ENCODE measurements at places on chromosomes 6 and 20.

DNA sequence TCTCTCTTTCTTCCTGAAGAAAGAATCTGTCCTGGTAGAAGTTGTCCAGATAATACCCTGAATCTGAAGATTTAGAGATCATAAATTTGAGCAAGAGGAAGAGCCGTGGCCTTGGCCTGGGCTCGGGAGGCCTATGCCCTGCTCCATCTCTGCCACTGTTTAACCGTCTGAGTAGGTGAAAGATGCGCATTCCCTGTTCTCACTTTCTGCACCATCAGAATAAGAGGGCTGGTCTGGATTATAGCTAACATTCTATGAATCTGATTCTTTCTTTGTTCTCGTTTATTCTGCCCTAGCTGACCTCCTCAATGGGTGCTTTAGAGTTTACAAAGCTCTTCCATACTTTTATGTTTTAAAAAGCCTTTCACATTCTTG lies 51.3 kb downstream of the ELOVL4 start:
- no peak for DNase-seq

GRCh38 chr6:158419339-158419909 lies 107.2 kb downstream of the TULP4 start:
- DNase-seq = no peak

GRCh38 chr6:122052346-122052900 lies 347.0 kb upstream of the HSF2 start:
- DNase-seq = no peak

- DNase-seq = no peak
Measured at GRCh38 chr6:43846556-43846955, 76.5 kb downstream of the VEGFA start.

- no peak for DNase-seq
Measured at GRCh38 chr6:255041-255750, 37.1 kb upstream of the DUSP22 start.

GRCh38 chr20:19727251-19727847 lies 30.7 kb upstream of the RIN2 start:
- no peak for DNase-seq

DNA sequence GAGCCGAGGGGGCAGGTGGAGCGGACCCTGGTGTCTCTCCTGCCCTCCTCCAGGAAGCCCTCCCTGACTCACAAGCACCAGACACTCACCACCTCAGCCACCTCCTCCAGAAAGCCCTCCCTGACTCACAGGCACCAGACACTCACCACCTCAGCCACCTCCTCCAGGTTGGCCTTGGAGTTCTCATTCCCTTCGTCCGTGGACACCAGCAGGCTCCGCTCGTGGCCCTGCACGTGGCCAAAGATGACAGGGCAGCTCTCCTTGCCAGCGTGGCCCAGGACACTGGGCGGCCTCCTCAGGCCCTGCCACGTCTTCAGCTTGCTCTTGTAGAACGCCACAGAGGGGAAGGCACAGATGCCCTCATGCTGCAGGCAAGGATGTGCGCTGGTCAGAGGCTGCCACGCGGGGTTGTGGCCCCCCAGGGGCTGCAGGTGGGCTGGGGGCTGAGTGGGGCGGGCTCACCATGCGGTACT lies 6.4 kb downstream of the FNDC11 start:
- DNase-seq = no peak

DNA sequence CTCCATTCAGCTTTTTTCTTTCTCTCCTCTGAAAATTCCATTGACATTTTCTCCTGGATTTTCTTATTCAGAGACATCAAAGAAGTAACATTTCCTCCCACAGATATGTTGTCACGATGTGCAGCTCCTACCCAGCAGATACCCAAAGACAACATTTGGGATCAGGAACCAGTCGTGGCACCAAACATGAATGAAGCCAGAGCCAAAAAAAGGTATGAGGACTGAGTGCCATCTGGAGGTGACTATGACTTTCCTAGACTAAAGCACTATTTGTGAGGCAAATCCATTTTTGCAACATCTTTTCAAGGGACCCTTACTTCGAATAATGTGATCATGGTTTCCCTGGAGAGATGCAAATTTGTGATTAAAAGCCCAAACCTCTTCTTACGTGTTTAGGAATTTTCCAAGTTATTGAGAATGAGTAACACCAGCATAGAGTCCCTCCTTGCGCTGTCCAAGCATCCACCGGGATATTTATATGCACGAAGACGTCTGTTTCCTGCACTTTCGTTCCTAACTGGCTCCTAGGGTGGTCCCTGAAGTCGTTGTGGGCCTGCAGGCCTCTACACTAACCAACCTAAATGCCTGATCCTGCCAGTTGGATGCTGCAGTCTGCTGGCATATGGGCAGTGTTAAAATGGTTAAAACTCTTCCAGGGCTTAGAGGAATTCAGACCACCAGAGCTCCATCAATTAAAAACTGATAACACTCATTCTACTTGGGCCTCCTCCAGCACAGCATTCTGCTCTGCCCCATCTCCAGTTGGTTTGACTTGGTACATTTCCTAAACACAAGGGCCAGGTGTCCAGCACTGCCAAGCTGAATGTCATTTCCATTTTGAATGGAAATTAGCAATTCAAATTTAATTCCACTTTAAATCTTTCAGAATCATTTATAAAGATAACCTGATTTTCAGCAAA lies 256.6 kb downstream of the C6orf118 start:
- DNase-seq = no peak

DNA sequence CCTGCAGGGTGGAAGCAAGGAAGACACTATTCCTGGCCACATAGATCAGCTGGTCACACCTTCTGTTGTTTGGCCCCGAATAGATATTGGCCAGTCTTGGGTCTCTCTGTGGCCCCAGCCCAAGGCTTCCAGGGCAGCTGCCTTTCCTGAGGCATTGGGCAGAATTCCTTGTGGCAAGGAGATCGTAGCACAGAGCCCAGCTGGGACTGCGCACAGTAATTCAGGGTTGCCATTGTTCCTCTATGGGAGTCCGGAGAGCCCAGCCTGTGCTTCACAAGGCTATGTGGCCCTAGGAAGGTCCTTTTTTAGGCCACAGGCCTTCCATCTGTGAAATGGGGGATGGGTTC lies 6.9 kb downstream of the SGK2 start:
- no peak for DNase-seq

GRCh38 chr6:14754751-14755513 lies 490.9 kb upstream of the JARID2 start:
- peak; percentile 10 for DNase-seq

- DNase-seq = no peak
Measured at GRCh38 chr6:126628125-126628524, 288.2 kb downstream of the CENPW start.

DNA sequence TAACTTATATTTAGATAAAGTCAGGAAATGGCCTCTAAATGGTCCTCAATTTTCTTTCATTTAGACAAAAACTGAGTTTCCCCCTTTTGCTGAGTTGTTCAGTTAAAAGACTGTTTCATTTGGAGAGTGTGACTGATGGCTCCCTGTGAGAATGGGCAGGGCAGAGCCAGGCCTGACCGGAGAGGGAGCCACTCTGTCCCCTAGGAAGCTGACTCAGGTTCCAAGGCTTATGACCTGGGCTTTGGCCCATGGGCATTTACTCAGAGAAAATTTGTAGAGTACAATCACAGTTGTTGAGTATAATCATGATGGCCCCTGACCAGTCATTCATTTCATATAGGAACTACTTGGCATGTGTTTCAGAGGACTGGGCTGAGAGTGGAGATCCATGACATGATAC lies 37.0 kb upstream of the AIG1 start:
- DNase-seq = no peak

DNA sequence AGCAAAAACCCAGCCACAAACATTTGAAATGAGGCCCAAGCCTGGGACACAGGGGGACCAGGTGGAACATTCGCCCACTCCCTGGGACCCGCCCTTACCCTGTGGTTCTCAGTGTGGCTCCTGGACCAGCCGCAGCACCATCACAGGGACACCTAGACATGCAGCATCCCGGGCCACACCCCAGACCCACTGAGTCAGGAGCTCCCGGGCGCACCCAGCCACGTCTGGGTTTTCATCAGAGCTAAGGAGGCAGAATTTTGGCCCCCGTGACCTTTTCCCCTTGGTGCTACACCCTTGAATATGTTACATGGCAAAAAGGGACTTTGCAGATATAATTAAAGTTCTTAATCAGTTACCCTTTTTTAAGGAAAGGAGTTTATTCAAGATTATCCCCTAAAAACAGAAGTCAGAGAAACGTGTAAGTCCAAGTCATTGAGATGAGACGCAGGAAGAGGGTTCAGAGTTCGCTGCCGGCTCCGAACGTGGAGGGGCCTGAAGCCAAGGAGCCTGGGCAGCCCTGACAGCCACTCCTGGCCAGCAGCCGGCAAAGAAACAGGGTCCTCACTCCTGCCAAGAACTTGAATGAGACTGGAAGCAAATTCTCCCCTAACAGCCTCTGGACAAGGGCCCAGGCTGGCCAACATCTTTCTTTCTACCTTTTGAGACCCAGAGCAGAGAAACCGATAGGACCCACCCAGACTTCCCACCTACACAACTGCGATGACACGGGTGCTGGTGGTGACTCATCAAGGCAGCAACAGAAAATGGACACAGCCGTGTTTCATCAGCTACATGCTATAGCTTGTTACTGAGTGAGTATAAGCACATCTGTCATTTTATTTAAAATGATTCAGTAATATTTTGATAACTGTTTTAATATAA lies 25.3 kb downstream of the BFSP1 start:
- DNase-seq = peak; percentile 11

DNA sequence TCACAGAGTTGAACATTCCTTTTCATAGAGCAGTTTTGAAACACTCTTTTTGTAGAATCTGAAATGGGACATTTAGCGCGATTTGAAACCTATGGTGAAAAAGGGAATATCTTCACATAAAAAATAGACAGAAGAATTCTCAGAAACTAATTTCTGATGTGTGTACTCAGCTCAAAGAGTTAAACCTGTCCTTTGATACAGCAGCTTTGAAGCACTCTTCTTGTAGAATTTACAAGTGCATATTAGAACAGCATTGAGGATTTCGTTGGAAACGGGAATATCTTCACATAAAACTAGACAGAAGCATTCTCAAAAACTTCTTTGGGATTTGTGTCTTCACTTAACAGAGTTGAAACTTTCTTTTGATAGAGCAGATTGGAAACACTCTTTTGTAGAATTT lies 650.7 kb upstream of the ZNF337 start:
- no peak for DNase-seq

DNA sequence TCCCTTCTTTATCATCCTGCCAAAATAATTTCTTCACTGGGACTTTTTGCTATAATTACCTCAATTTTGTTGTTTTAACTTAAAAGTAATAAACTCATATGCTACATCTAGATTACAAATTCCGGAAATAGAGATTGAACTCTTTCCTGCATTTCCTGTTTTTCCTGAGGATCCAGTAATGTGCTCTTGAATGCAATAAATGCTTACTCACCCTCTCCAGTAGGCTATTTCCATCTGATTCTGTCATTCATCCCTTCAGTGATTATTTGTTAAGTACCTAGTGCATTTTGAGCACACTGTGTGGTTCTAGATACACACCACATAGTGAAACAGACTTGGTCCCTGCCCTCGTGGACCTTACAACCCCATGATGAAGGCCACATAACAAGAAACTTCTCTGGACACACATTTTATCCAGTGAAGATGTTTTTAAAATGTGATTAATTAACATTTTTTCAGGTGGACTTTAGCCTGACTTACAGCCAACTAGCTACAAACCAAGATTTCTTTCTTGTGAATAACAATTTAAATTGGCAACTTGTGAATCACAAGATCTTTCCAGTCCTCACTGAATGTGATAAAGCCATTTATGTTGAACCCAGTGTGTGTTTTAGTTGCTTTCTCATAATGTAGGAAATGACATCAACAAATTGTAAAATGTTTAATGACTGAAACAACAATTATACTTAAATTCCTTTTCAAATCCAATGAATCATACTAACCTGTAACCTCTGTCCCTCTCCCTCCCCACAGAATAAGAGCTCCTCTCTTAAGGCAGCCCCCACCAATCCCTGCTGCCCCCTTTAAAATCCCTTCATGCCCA lies 272.3 kb downstream of the KHDC1L start:
- no peak for DNase-seq

GRCh38 chr6:167141667-167142432 lies 15.9 kb downstream of the GPR31 start:
- no peak for DNase-seq

GRCh38 chr6:154592199-154592860 lies 81.8 kb upstream of the CNKSR3 start:
- no peak for DNase-seq

DNA sequence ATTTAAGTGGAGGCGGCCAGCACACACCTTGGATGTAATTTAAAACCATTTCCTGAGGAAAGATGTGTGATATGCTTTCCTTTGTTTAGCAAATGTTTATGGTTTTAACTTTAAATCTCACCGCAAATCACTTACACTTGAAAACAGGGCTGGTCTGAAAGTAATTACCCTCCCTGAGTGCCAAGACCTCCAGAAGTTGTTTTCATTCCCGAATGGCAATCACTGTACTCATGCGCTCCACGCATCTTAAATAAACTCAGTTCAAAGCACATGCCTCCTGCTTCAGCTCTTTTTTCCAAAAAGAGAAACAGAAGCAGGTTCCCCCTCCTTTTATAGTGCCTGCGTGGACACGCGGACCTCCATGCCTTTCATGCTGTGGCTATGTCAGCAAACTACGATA lies 224.0 kb downstream of the SMOC2 start:
- no peak for DNase-seq

DNA sequence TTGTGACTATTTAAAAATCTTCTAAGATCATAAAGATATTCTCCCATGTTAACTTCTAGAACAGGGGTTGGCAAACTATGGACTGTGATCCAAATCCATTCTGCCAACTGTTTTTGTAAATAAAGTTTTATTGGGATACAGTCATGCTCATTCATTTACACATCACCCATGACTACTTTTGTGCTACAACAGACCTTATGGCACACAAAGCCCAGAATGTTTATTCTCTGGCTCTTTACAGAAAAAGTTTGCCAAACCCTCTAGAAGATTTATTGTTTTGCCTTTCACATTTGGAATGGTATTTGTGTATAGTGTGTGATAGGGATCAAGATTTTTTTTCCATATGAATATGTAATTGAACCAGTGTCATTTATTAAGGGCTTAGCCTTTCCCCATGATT lies 341.7 kb downstream of the CD83 start:
- no peak for DNase-seq
